ENCODE measurements at places on chromosomes 5 and 9.

- DNase-seq: no peak
These were observed 80.2 kb downstream of the NTNG2 start for GRCh38 chr9:132241840-132242620.

GRCh38 chr9:134128727-134129679 lies 6.9 kb upstream of the WDR5 start:
- no peak for DNase-seq

GRCh38 chr9:132880324-132880661 lies 1.6 kb downstream of the SPACA9 start:
- DNase-seq: no peak

DNA sequence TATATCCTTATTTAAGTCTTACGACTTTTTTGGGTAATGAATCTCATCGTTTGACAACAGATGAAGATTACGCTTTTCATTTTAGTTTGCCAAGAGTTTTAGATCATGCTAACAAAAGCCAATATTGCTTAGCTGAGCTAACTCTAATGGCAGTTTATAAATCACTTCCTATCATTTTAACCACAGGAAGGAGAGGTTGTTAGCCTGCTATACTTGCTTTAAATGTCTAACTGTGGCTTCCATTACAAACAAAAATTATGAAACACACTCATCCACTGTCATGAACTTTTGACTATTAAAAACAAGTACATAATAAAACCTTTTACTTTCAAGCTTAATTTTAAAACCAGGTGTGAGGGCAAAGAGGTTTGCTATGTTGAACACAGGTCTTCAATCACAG lies 53.7 kb upstream of the ANKH start:
- no peak for DNase-seq

- no peak for DNase-seq
These were observed 3.3 kb downstream of the CTSL start for GRCh38 chr9:87729246-87729645.

- no peak for DNase-seq
These were observed 61.2 kb upstream of the GABRA1 start for GRCh38 chr5:161786686-161787085.

GRCh38 chr5:38932854-38933408 lies 87.1 kb downstream of the OSMR start:
- no peak for DNase-seq

GRCh38 chr9:13209498-13209897 lies 70.0 kb downstream of the MPDZ start:
- DNase-seq: no peak

- DNase-seq: no peak
These were observed 16.6 kb downstream of the STOM start for GRCh38 chr9:121353241-121354061.
